ENCODE measurements at places on chromosomes 11 and 22.

- DNase-seq = no peak
These were observed 25.0 kb downstream of the MTMR3 start for GRCh38 chr22:29907753-29908515.

GRCh38 chr22:47601666-47602065, 839.2 kb downstream of the TBC1D22A start:
- DNase-seq = no peak

DNA sequence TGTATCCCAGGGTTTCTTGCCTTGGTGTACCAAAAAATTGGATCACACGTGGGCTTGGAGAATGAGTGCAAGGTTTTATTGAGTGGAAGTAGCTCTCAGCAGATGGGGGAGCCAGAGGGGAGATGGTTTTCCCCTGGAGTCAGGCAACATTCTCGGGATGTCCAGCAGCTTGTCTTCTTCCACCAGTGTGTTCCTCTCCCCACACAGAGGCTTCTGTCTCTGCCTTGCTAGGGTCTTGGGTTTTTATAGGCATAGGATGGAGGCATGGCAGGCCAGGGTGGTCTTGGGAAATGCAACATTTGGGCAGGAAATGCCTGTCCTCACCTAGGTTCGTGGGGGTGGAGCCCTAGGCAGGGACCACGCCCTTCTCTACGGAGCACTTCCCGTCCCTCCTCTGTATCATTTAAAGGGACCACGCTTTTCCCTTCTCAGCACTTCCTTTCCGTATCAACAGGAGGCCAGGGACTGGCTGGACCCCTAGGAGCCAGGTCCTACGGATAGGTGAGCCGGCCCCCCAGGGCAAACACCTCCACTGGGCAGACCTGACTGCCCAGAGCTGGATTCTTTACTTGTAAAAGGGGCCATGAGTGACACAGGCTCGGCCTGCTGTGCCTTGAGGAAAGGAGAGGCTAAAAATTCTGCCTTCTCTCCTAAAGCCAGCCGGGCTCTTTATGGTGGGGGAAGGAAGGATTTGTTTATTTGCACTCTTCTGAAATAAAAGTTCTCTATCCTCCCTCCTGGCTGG, 55.3 kb upstream of the CCDC188 start:
- DNase-seq = peak; percentile 36

GRCh38 chr22:40668611-40669411, 10.5 kb upstream of the MCHR1 start:
- no peak for DNase-seq

DNA sequence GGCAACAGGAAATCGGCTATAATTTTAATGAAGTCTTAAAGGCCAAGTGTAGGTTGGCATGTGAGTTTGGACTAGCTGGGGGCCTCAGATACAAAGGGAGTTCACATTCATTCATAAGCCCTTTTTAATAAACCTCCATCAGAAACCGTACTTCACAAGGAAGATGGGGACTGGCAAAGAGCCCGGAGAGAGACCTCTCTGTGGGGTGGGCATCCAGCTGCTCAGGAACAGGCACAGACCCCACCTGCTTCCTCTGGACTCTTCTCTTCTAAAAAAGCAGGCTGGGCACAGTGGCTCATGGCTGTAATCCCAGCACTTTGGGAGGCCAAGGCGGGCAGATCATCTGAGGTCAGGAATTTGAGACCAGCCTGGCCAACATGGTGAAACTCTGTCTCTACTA, 3.9 kb upstream of the ARFGAP3 start:
- DNase-seq = no peak

- DNase-seq = no peak
These were observed 7.8 kb downstream of the CCDC90B start for GRCh38 chr11:83278351-83278750.
